ENCODE measurements at places on chromosomes 2 and 18.

DNA sequence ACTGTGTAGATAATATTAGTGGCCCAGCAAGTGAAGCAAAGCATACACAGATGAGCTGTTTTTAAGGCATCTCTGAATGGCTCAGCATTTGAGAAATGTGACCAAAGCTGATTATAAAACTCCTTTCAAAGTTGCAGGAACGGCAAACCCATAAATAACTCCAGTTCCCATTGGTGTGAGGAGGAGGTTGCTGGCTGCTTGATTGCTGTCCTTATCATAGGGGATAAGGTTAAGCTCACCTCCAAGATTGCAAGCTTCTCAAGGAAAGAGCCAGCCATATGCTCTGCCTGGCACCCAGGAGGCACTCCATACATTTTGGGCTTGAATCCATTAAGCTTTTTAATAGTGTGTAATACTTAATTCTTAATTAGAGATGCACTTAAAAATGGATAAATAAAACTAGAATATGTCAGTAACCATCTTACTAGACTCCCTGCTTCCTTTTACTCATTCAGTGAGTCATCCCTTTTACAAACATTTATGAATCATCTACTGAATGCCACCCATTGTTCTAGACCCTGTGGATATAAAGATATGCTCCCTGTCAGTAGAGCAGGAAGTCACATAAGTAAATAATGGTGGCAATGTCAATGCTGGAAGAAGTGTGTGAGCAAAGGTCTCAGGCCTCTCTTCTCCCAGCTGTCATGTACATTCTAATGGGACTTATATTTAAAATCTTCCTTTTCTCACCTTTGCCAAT, 99.3 kb downstream of the SPATS2L start:
- peak; percentile 2 for DNase-seq

GRCh38 chr2:234952270-234953115, 676 bp downstream of the SH3BP4 start:
- DNase-seq, result peak; percentile 4

DNA sequence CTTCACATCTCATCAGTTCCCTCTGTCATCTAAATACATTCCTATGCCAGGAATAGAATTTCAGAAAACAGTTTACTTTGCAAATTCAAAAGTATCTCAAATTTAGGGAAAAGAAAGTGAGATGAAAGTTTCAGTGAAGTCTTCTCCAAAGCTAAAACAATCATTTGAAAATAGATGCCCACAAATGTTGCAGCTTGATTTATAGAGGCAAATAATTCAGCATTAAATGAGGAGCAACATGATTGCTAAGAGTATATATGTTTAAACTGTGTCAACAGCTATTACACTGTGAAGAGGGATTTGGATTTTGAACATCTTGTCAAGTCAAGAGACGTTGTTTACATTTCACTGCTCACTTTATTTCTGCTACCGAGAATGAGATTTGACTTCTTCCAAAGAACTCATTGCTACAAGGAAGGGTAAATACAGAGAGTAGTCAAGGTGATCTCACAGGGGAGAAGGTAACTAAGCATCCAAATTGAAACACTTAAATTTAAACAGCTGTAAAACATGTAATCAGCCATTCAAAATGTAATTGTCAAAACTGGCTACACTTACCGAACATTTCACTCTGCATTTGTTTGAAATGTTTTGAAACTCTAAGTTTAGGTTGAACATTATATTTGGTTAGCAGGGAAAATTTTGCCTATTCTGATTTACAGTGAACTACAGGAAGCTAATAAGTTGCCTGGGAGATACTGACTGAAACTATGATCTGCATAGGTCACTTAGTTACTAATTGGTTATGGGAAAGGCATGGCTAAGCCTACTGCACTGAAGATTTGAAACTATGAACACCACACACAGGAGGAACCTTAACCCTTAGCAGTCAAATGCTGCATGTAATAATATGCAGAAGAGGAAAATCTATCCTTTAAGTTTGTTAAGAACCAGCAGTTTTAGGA, 33.2 kb upstream of the GALNT3 start:
- no peak for DNase-seq

- no peak for DNase-seq
Observed at GRCh38 chr2:234593636-234594035, 96.8 kb upstream of the ARL4C start.

DNA sequence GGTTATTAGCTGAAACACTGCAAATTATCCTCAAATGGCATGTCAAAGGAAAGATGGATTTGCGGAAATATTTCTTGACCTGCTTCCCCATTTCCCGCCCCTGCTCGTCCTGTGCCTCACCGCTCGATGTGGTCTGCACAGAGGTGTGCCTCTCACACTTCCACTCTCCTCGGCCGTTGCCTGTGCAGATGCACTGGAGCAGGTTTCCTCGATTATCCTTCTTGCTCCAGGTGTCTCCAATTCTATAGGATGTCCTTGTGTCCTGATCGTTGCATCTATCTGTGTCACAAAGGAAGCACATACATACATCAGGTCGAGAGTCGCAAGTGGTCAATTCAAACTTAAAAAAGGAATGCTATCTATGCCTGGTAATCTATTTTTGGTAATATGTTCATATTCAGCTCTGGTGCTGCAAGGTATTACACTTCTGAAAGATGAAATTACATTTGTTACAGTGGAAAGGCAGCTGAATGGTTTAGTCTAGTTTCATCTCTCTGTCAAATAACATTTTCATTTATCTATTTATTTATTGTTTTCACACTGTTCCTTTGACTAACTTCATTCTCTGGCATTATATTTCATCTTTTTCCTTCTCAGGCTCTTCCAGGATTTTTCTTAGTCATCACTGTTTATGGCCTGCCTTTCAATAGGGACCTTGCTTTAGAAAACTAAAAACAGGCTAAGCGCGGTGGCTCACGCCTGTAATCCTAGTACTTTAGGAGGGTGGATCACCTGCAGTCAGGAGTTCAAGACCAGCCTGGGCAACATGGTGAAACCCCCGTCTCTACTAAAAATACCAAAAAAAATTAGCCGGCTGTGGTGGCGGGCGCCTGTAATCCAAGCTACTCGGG, 7.6 kb downstream of the FN1 start:
- DNase-seq, result no peak

DNA sequence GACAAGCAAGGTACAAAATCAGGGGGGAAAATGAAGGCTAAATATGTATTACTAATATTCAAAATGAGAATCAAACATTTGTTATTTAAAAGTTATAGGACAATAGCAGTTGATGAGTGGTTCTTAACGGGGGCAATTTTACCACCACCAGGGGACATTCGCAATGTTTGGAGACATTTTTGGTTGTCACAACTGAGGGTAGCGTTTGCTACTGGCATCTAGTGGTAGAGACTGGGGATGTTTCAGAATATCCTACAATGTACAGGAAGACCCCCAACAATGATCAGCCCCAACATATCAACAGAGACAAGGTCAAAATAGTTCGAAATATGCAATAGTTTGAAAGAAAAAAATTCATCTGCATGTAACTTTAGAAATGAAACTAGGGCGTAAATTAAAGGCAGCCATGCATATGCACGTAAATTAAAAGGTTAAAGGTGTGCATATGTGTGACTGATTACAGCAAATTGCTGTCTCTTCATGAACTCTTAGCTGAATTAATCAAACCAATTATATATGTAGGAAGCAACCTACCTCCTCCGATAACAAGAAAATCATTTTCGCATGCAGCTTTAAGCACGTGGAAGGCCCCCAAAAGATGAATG, 61.2 kb upstream of the CUL3 start:
- no peak for DNase-seq

GRCh38 chr2:16821692-16822091, 156.1 kb upstream of the CYRIA start:
- peak; percentile 77 for DNase-seq

Measured in NCI-H1930 (cell line).